ENCODE measurements at places on chromosomes 1 and 21.
A peak's percentile ranks its signal among the peaks of the same experiment; 100 is the strongest.

GRCh38 chr1:178361847-178362246, 134.9 kb downstream of the CLEC20A start:
- no peak for DNase-seq

- DNase-seq: peak; percentile 96
Measured at GRCh38 chr21:33212159-33212851, 17.4 kb upstream of the IFNAR2 start.

DNA sequence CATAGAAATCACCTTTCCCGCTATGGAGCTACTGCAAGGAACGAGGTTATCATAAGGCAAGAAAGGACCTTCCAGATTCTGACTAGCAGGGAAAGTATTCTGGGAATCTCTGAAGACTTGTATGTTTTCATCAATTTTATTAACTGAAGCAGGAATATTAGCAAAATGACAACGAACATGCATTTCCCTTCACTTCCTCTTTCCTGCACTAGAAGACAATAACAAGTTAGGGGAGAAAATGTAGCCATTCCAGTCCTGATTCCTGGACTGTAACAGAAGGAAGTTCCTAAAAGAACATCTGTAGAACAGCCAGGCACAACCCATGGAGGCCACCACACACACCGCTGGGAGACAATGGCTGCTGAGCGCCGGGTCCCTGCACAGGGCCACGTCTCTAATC, 106.8 kb downstream of the RAVER2 start:
- no peak for DNase-seq

- DNase-seq: no peak
Measured at GRCh38 chr1:228366866-228367741, 39.5 kb downstream of the TRIM11 start.

DNA sequence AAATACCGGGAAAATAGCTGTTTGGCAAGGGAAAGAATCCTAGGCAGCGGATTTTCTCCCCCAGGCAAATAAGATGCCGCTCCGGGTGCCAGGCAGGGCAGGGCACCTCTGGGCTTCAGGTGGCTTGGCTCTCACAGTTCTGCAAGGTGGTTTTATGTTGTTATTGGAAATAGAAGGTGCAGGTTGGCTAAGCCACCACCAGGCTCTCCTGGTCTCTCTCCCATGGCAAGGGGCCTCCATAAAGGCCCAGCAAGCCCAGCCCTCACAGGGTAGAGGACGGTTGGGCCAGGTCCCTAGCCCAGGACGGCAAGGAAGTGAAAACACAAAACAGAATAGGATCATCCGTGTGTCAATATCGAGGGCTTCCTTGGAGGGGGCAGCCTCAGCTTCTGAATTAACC, 37.6 kb upstream of the GPR153 start:
- no peak for DNase-seq

GRCh38 chr1:223707256-223708000, 4.9 kb upstream of the CAPN2 start:
- DNase-seq: peak; percentile 9

DNA sequence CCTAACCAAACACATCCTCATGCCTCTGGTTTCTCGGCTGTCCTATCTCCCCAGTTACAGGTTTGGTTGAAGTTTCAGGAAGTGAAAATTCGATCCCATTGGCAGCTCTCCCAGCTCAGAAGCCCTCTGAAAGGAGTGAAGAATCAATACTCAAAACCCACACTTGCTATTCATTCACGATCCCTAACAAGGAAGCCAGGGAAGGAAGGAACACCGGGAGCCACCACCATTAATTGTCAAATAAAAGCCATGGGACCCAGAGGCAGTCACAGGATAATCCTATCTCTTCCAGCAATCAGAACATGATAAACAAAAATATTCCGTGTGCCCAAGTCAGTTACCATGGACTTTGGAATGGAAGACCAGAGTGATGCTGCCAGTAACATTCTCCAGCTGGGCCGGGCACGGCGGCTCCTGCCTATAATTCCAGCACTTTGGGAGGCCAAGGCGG, 7.0 kb downstream of the TMPRSS2 start:
- no peak for DNase-seq

DNA sequence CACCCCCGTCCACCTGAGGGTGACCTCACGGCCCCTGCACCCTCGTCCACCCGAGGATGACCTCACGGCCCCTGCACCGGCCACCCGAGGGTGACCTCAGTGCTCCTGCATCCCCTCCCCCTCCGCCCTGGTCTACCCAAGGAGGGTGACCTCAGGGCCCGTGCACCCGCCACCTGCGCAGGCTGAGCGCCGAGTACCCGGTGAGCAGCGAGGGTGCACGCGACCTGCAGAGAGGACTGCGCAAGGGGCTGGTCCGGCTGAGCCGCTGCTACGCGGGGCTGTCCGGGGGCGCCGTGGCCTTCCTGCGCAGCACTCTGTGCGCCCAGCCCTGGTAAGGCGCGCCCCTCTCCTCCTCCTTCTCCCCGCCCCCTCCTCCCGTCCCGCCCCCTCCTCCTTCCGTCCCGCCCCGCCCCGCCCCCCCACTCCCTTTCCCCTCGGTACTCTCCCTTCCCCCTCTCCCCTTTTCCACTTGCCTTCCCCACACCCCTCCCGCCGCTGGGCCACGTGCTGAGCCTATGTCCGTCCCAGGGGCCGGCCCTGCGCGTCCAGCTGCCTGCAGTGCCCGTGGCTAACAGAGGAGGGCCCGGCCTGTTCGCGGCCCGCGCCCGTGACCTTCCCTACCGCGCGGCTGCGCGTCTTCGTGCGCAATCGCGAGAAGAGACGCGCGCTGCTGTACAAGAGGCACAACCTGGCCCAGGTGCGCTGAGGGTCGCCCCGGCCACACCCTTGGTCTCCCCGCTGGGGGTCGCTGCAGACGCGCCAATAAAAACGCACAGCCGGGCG, 28.4 kb downstream of the TRIM11 start:
- DNase-seq: no peak

GRCh38 chr21:26098772-26099397, 71.7 kb downstream of the APP start:
- DNase-seq: no peak

DNA sequence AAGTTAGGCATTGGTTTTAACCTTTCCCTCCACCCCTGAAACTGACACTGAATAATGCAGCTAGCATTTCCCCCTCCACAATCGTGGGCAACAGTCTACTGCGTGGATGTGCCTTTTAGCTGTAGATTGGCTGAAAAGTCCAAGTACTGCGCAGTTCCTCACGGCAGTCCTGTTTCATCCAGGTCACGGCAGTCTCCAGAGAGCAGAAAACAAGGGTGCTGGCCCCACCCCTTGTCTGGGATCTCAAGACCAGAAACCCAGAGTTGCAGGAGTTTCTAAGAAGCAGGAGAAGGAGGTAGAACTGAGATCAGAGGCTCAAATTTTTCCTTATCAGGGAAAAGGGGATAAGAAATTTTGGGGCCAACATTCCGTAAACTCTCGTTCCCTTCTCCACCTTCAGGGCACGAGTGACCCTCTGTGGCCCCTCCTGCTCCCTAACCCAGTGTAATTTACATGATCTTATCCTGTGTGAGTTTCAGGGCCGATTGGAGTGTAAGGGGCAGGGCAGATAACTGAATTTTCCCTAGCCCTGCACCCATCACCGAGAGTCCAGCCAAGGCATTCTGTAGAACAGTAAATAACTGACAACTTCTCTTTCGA, 25.9 kb upstream of the PLA2G2C start:
- DNase-seq: no peak

- DNase-seq: no peak
Measured at GRCh38 chr1:30317921-30318320, 405.5 kb downstream of the MATN1 start.

DNA sequence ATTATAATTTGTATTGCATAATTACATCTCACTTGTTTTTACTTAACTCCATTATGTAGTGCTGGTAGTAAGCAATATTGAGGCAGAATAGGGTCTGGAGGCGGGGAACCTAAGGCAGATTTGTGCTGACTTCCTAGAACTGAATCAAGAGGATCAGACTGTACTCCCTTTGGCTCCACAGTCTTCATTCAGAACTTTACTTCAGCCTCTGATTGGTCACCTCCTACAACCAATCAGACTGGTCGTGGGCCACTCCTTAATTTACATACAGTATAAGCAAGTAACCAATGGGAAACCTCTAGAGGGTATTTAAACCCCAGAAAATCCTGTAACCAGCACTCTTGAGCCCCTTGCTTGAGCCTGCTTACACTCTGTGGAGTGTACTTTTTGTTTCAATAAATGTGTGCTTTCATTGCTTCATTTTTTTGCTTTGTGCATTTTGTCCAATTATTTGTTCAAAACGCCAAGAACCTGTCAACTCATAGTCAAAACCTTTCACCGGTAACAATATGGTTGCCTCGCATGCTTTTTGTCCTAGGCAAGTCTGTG, 31.6 kb downstream of the ZBTB8OS start:
- peak; percentile 17 for DNase-seq

- DNase-seq: peak; percentile 44
Measured at GRCh38 chr1:17606826-17607440, 67.4 kb downstream of the ARHGEF10L start.

DNA sequence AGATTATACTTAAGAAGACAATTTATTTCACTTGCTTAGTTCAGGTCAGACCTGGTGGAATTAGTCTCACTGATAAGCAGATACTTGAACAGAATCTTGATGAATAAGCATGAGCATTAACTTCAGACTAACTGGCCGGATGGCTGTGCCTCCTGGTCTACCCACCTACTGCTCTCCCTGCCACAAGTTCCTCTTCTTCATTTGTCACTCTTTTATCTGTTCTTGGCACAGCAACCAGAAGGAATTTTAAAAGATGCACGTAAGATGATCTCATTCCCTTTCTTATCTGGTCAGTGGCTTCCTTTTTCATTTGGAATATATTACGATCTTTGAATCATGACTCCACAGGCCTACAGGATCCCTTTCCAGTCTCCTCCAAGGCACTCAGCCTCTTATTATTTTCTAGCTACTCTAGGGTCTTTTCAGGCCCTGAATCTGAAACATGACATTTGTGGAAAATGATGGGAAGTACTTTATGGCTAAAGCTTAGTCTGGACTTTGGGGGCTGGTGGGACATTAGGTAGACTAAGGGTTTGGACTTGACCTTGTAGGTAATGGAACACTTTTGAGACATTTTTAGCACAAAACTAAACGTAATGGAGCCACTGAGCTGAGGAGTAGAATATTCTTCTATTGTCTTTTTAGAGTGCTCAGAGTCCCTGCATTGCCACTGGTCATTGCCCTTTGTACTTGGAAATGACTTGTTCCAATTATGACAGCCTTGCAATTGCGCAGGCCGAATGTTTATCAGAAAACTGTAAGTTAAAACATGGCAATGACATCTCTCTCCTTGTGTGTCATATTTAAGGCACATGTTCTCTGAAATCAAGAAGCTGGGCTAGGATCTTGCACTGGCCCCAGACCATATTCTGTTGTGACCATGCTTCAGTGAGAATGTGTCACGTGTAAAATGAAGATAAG, 16.0 kb downstream of the ST6GALNAC3 start:
- no peak for DNase-seq

- no peak for DNase-seq
Measured at GRCh38 chr21:44520326-44521300, 19.4 kb downstream of the KRTAP10-1 start.

DNA sequence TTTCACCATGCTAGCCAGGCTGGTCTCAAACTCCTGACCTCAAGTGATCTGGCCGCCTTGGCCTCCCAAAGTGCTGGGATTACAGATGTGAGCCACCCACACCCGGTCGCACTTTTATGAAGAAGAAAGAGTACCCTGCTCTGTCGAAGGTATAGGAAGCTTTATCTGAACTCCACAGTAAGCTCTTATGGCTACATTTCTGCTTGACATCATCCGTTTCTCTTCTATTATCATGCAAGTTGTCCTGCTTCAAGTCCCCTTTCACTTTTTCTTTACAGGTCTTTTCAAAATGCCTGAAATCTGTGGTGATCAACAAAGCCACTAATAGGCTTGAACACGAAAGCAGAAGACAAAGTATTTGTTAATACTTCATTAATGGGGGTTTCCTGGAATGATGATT, 4.0 kb downstream of the RPE65 start:
- no peak for DNase-seq

DNA sequence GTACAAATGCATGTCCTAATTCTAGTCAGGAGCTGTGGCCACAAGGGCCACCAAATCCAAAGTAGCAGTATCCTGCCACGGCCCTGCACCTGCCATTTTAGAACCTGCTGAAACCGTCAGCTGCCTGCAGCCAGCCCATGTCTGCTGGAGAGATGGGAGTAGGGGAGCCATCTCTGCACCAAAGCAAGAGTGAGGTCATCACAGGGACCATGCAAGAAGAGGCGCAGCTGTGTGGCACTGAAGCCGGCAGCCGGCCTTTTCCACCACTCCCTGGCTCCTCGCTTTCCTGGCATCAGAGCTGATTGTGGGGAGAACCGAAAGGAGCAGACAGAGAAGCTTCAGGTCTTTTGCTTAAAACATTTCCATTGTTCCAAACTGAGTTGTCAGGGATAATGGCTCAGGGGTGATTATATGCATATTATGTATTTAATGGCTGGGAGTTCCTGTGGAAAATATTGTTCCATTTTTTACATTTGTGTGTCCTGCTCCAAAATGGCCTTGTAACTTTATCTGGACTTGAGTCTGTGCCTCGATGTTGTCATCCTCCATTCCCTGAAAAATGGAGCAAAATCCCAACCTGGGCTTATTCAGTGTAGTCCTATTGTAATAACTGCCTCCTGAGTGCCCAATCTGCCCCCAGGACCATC, 18.7 kb upstream of the NBL1 start:
- DNase-seq: no peak

DNA sequence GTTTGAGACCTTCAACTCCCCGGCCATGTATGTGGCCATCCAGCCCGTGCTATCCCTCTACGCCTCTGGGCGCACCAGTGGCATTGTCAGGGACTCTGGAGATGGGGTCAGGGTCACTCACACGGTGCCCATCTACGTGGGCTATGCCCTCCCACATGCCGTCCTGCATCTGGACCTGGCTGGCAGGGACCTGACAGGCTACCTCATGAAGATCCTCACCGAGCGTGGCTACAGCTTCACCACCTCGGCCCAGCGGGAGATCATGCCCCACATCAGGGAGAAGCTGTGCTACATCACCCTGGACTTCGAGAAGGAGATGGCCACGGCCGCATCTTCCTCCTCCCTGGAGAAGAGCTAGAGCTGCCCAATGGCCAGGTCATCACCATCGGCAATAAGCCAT, 36.5 kb upstream of the ZP4 start:
- DNase-seq: no peak

DNA sequence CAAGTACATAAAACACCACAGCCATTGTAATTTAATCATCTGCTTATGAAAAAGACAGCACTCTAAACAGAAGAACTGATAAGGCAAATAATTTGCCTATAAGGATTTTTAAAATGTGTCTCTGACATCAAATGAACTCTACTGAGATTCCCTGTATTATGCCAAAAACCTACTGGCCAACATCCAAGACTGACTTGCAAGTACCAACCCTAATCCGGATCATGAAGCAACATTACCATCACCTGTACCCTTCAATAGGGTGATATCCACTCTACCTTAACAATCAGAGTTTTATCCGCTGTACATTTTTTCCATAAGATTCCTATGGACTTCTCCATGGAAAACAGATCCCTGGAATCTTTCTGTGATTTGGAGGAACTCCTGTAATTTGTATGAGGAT, 4.6 kb downstream of the RGS7 start:
- no peak for DNase-seq

DNA sequence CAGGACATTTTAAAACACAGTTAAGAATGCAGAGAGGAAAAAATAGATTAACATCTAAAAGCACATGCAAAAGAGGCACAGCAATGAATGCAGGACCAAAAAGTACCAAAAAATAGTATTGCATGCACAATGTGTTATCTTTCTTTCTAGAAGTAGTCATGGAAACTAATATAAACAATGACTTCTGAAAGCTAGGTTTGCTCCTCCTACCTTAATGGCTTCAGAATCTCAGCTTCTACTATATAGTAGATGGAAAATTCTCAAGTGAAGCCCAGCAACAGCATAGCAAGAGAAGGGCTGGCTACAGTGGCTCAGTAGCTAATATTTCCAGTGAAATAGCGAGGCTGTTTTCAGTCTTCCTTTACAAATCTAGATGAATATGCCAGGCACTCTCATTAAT, 125.1 kb downstream of the CRB1 start:
- DNase-seq: no peak

Data from MV-4-11 (cell line).